ENCODE measurements at places on chromosomes 2 and 18.

GRCh38 chr2:6864923-6865345, 773 bp downstream of the CMPK2 start:
- DNase-seq = no peak

GRCh38 chr2:198401644-198402043, 597.3 kb downstream of the PLCL1 start:
- DNase-seq = no peak

- DNase-seq = peak; percentile 92
Measured at GRCh38 chr2:8927510-8928455, 75.7 kb downstream of the MBOAT2 start.

GRCh38 chr2:182824056-182824766, 42.2 kb downstream of the FRZB start:
- no peak for DNase-seq

DNA sequence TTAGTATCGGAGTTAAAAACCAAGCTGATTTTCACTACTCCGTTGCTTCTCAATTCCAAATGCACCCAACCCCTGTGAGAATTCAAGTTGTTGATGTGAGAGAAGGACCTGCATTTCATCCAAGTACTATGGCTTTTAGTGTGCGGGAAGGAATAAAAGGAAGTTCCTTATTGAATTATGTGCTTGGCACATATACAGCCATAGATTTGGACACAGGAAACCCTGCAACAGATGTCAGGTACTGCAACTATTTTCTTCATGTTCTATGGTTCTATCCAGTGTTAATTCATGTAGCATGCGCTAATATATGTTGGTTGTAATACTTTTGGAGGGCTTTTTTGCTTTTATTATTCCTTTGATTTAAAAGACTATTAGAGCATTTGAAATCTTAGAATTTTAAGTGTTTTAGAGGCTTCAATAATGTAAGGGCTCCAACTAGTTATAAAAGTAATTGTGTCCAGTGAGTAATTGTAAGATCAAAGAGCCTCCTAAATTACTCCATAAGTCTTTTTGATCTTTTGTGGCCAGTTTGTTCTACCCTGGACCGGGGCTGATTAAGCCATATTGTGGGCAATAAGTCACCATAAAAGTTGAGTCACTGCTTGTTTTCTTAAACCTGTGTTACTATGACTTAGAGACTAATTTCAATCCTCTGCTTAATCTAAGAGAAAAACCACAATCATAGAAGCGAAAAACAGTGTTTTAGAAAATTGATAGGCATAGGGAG, 22.9 kb downstream of the DSG4 start:
- no peak for DNase-seq

Measured in pons (tissue), 1 donor.